Regular cardiac myocyte (primary cell): ENCODE measurements at places on chromosomes 16 and 17. TPM values are rescaled to one million over a fixed set of nuclear protein-coding genes. Genes with fewer than 3 reads are reported as not detected.

KRTAP4-1 gene
- not detected in 2 replicates for total RNA-seq

SEPTIN12 gene
- total RNA-seq = not detected in 2 replicates

MAPT gene
- under 0.01 TPM in 2 replicates for total RNA-seq

ABCA8 gene
- total RNA-seq = 40.6 and 123 TPM in 2 replicates

PYY gene
- total RNA-seq = not detected in 2 replicates

DNAI2 gene
- total RNA-seq = not detected in 2 replicates

ZG16B gene
- 2.5 and 3.8 TPM in 2 replicates for total RNA-seq

CEP295NL gene
- total RNA-seq = 1.3 and 1.4 TPM in 2 replicates

QPRT gene
- 10.9 and 22.8 TPM in 2 replicates for total RNA-seq

NPIPB5 gene
- 35.7 and 59.2 TPM in 2 replicates for total RNA-seq

LGALS9B gene
- total RNA-seq = not detected in 2 replicates

CFAP97D1 gene
- total RNA-seq = under 0.01 TPM in 2 replicates

ABCC12 gene
- total RNA-seq = 0.19 and 0.56 TPM in 2 replicates

EME2 gene
- total RNA-seq = 7.7 and 9.6 TPM in 2 replicates

ZNF652 gene
- 6.3 and 8.7 TPM in 2 replicates for total RNA-seq

CCL4 gene
- not detected in 2 replicates for total RNA-seq

GLTPD2 gene
- total RNA-seq = 0.19 and 0.28 TPM in 2 replicates

KRT14 gene
- 0.38 and 0.56 TPM in 2 replicates for total RNA-seq

RNF157 gene
- total RNA-seq = under 0.01 TPM in 2 replicates

PAQR4 gene
- total RNA-seq = 1.7 and 8.1 TPM in 2 replicates

ABCC6 gene
- total RNA-seq = 0.19 and 1.1 TPM in 2 replicates

SDR42E2 gene
- not detected in 2 replicates for total RNA-seq

AFMID gene
- total RNA-seq = 55.2 and 60.4 TPM in 2 replicates

FOXO3B gene
- 3.5 and 5.4 TPM in 2 replicates for total RNA-seq

SLC47A2 gene
- total RNA-seq = not detected in 2 replicates

KRTAP4-4 gene
- total RNA-seq = not detected in 2 replicates

PLA2G15 gene
- total RNA-seq = 22.8 and 40.9 TPM in 2 replicates

SCGB1C2 gene
- total RNA-seq = not detected in 2 replicates

CA4 gene
- total RNA-seq = not detected in 2 replicates

CSH1 gene
- total RNA-seq = not detected in 2 replicates

KIF2B gene
- not detected in 2 replicates for total RNA-seq

PRR11 gene
- total RNA-seq = 2.3 and 19.9 TPM in 2 replicates

RHBDL1 gene
- total RNA-seq = 0.77 and 3.1 TPM in 2 replicates

CNTNAP4 gene
- not detected in 2 replicates for total RNA-seq

MYCBPAP gene
- 0.77 and 2.3 TPM in 2 replicates for total RNA-seq

ZPBP2 gene
- total RNA-seq = not detected in 2 replicates
